ENCODE measurements at places on chromosomes 5 and 9.

GRCh38 chr9:72955571-72955970, 2.7 kb upstream of the ALDH1A1 start:
- no peak for DNase-seq

GRCh38 chr5:165360784-165361542, 1855.5 kb downstream of the MAT2B start:
- DNase-seq = no peak

DNA sequence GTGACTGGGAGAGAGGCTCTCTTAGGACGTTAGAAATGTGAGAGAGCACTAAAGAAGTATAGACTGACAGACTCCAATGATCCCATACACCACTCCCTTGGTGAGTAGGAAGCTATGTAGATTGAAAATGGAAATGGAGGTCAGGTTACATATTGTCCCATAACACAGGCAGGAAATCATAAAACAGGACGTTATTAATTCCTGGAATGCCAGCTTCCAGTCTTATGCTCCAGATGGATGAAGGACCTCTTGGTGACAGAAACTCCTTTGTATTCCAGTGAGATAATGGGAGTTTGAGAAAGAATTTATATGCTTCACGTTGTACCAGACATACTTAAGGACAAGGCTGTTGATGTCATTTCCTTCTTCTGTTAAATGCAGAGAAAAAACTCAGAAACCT, 338.2 kb upstream of the ITGA1 start:
- no peak for DNase-seq

- DNase-seq = no peak
Observed at GRCh38 chr5:69105996-69106906, 12.4 kb downstream of the SLC30A5 start.

Measured in nephron progenitor cell (in vitro differentiated cells).